Fibroblast of mammary gland (primary cell): ENCODE measurements at places on chromosomes 3 and 15.

DNA sequence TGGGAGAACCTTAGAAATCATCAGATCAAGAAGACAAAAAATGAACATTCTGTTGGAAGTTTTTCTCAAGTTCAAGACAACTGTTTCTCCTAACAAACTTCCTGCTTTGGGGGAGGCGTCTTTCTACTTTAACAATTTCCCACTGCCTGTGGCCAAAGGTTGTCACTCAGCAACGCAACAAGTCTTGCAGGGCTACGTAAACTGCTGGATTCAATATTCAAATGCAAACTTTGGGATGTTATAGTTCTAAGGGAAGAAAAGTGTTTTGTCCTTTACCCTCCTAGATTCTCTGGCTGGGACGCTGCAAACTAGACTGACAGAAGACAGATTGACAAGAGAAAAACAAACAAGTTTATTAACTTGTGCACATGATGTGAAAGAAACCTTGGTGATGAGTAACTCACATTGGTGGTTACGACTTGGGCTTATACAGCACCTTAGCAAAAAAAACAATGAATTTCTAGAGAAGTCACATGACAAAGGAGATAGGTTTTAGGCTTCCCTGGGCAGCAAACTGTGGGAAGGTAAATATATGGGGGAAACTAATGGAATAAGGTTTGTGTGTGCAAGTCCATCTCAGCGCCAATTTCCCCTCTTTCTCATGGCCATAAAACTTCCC is 34.0 kb upstream of the ARPIN start:
- DNase-seq = no peak

DNA sequence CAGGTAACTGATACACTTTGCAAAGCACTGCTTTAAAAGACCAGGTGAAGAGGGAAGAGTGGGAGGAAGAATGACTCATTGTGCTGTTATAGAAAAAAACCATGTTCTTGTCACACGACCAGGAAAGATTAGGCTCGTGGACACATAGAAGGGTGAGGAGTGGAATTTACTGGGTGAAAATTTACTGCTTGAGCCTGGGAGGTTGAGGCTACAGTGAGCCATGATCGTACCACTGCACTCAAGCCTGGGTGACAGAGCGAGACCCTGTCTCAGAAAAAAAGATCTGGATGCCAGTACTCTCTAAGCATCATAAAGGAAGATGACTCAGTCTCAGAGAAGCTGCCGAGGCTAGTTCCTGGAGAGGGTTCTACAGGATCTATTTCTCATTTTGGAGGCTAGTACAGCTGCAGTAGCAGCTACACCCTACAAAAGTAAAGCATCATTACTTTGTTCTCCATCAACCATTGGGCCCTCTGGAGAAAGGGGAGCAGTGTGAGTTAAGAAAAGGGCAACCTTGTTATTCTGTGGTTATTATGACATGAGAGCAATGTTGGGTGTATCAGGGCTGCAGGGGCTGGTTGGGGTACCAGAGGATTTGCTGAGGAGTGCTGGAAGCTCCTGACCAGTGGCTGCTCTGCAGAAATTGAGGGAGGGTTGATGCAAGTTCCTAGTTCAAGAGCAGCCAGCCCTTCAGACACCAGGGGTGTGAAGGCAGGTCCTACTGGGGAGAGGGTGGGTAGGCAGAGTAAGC is 75.4 kb downstream of the CMTM8 start:
- DNase-seq = peak; percentile 53

- no peak for DNase-seq
Observed at GRCh38 chr15:65386376-65386775, 8.6 kb upstream of the IGDCC3 start.

- DNase-seq = peak; percentile 97
Observed at GRCh38 chr3:30342318-30343060, 263.9 kb upstream of the TGFBR2 start.

DNA sequence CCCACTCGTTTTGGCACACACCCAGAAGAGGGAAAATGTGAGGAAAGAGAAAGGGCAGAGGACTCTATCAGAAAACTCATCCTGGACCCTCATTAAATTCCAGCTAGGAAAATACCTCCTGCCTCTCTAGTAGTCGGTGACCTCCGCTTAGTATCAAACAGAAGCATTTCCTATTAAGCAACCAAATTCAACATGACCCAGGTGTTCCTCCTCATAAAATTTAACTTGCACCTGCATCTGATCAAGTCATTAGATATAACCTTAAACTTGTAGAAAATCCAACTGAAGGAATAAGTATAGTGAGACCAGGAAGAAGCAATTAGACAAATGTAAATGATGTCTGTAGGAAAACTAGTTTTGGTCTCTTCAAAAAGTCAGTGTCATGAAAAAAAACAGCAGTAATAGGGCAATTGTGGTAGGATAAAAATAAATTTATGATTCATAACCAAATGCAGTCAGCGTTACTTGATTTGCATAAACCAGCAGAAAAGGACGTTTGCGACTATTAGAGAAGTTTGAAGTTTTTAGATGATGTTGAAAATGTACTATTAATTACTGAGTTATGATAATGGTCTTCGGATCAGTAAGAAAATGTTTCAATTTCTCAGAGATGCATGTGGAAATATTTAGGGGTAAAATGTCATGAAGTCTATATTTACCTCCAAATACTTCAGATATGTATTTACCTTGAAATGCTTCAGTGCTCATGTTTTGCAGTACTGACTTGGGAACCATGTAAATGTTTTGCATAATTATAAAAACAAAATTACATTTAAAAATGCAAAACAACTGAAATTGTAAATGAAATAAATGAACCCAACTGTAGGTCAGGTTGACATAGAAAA is 44.6 kb downstream of the LDHAL6B start:
- DNase-seq = no peak

GRCh38 chr3:5168110-5168509 is 19.4 kb upstream of the EDEM1 start:
- DNase-seq = no peak

GRCh38 chr3:139794469-139795265 is 116.9 kb upstream of the NMNAT3 start:
- DNase-seq = peak; percentile 33

GRCh38 chr15:70100474-70101341 is 3.0 kb upstream of the TLE3 start:
- peak; percentile 71 for DNase-seq

GRCh38 chr3:82587174-82587573 is 825.7 kb upstream of the GBE1 start:
- no peak for DNase-seq

GRCh38 chr3:185335799-185336198 is 27.1 kb upstream of the MAP3K13 start:
- peak; percentile 41 for DNase-seq

DNA sequence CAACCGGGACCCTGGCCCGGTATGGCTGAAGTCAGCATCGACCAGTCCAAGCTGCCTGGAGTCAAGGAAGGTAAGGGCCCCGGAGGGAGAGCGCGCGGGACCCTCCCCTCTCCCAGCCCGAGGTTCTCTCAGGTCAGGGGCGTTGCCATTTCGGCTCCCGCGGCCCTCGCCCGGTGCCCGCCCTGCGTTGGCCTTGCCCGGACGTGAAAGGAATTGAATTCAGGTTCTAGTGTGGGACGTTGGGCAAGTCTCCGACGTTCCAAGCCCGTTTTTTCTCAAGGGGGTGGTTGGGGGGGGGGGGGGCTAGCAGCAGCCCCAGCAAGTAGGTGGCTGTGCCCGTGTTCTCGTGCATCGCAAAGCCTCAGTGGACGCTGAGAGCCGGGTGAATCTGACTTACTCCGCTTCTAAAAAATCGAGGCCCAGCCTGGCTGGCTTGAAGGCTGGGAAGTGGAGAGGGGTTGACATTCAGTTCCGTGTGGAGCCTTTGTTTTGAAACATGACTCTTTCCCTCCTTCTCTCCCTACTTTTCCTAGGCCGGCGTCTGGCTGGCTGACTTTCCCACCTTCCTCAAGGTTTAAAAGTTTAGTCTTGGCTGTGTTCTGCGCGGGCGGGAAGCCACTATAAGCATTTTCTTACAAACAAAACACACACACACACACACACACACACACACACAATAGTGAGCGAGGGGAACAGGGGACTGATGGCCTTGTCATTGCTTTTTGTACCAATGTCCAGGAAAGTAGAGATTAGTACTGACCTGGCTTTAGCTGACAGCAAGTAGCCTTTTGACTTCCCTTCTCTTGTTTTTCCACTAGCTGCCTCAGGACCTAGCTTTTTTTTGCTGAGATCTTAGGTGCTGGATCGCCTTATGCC is at the start of gene UTS2B:
TSS of gene UTS2B (minus strand) at position 873 of the 876 bp plus-strand sequence. CDS start 48,337 bp downstream, outside the sequence.
- peak; percentile 57 for DNase-seq

- DNase-seq = no peak
Observed at GRCh38 chr15:100373942-100374341, 32.2 kb upstream of the ADAMTS17 start.
